SK-N-DZ (cell line): ENCODE measurements at places on chromosomes 5 and 9.

- DNase-seq = no peak
Observed at GRCh38 chr9:102225841-102226441, 487.5 kb upstream of the GRIN3A start.

DNA sequence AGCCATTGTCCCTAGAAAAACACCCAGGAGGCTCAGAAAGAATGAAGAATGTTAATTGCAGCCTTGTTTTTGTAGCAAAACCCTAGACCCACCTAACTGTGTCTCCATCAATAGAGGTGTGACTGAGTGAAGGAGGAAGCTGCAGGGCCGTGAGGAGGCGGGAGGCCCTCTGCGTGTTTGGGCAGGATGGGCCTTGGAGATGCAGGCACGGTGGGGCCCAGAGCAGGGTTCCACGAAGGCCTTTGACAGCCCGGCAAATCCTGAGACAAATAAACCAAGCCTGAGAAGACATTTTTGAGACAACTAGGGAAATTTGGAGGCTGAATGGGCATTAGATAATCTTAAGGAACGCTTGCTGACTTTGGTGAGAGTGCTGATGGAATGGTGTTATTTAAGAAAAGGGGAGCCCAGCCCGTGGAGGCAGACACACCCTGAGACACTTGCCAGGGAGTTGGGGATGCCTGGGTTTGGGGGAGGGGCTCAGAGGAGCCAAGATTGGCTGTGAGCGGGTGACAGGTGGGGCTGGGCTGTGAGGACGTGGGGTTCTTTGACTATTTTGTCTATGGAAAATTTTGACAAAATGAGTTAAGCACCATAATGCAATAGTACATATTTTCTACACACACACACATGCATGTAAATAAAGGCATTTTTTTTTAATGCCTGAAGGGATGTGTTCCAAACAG lies 48.8 kb downstream of the BARX1 start:
- no peak for DNase-seq

DNA sequence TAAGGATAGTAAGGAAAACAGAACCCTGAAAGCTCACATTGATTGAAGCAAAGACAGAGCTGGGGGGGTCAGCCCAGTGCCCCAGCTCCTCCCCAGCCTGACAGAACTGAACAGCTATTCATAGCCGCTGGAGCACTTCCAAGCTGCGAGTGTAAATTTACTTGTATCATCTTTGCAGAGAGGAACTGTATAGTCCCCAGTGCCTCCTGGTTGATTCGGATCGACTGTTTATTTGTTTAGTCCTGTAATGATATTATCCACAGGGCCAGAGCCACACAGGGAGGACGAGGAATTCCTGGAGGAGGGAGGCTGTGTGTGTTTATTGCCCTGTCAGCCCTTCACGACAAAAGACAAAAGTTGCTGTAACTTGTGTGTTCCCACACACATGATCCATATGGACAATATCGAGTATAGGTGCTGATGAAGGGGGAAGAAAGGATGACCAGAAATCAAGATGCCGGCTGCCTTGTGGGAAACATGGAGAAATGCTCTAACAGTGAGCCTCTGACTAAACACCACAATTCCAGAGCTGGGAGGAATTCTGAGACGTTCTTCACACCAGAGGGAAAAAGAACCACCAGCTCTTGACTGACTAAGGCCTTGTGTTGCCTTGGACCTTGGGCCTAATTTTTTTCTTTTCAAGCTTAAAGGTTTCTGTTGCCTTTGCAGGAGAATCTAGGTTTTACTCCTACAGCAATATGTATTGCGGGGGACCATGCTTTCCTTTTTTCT lies 31.1 kb downstream of the FOXD1 start:
- peak; percentile 32 for DNase-seq

GRCh38 chr9:135769489-135770202 lies 67.7 kb downstream of the KCNT1 start:
- no peak for DNase-seq

DNA sequence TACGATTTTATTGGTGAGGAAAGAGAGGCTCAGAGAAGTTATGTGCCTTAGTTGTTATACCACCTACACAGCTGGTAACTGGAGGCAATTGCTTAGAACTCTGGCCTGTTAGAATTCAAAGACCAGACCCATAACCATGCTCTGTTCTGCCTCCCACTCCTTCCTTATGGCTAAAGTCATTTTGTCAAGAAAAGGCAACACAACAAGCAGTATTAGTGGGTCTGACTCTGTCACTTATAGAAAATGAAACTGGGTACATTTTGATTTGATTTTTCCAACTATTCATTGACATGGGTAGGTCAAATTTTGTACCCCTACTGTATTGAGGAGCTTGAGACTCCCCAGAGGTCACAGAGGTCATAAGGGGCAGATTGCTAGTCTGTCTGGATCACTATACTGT lies 44.5 kb upstream of the NR3C1 start:
- no peak for DNase-seq

- no peak for DNase-seq
Observed at GRCh38 chr9:121860744-121861143, 209.3 kb downstream of the DAB2IP start.

GRCh38 chr5:95446560-95447221 lies 55.5 kb downstream of the FAM81B start:
- no peak for DNase-seq

DNA sequence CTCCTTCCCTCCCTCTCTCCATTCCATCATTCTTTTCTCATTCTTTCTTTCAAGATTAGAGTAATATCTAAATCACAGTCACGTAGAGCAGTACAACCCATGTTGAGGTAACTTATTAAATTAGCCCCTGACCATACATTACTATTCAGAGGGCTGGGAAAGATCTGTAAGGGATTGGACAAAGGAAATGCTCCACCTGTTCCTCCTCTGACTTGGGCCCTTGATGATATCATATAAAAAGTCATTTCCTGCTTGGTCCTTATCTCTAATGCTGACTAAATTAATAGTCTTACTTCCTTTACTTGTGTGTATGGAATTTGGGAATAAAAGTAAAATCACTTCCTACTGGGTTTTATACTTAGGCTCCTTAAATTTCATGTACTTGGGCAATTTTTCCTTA lies 40.8 kb downstream of the SNX18 start:
- DNase-seq = no peak

GRCh38 chr5:75053304-75054133 lies 1.2 kb upstream of the GCNT4 start:
- DNase-seq = no peak

DNA sequence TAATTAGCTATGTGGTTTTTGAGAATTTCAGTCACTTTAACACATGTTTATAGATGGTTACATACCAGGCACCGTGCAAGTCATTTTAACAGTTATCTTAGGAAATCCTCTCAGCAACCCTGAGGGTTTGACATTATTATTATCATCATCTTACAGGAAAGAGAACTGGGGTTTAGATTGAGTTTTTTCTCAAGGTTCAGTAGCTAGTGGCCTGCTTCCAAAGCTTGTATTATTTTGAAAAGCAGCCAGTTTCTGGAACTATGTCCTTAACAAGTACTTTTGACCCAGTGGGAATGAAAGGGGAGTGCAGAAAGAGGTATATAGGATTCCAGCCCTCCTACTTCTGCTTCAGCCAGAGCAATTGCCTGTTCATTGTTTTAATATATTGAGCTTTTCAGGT lies 157.5 kb downstream of the COMMD10 start:
- DNase-seq = no peak

- DNase-seq = no peak
Observed at GRCh38 chr9:135116881-135117280, 29.4 kb downstream of the OLFM1 start.

GRCh38 chr5:38847559-38848347 lies 1.9 kb downstream of the OSMR start:
- DNase-seq = no peak

DNA sequence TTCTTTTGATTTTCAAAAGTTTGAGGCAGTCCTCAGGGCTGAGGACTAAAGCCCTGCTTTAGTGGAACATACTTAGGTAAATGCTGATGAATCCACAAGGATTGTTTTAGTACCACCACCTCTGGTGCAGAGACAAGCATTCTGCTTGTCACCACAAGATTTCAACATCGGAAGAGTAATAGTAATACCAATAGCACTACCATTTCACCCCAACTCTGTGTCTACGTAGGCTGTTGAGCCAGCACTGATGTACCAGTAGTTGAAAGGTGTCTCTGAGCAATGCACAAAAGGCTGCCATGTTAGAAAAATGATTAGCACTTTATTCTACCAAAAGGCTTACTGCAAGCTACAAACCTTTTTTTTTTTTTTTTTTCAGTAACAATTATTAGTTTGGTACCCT lies 213.2 kb upstream of the SLC24A2 start:
- no peak for DNase-seq

DNA sequence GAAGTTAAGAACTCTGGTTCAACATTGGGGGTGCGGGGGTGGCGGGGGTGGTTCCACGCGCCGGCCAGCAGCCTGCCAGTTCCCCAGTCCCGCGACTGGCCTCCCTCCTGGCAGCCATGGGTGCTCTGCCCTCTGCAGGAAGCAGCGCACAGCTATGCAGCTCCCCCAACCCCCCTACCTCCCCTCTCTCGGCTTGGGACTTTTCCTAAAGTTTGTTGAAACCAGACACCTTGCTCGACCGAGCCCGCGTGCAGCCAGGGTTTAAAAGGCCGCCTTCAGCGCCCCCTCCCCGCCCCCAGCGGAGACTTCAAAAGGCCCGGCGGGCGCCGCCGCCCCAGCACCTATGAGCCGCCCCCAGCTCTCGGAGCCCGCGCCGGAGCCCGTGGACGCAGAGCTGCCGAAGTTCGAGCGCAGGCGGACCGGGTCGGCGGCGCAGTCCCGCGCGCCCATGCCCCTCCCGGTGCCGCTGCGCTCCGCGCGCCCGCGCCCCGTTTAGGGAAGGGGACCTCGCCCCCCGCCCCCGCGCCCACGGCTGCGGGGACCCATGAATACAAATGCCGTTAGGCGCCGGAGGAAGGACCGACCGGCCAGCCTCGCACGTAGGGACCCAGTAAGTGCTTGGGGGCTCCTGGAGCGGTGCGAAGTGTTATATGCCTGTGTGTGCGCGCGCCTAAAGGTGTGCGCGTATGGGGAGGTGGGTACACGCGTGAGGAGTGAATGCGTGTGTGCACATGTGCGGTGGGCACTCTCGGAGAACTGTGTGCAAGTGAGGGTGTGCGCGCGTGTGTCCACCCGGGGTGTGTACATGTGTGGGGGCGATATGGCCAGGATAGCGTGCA lies 1.4 kb upstream of the COL27A1 start:
- DNase-seq = no peak

DNA sequence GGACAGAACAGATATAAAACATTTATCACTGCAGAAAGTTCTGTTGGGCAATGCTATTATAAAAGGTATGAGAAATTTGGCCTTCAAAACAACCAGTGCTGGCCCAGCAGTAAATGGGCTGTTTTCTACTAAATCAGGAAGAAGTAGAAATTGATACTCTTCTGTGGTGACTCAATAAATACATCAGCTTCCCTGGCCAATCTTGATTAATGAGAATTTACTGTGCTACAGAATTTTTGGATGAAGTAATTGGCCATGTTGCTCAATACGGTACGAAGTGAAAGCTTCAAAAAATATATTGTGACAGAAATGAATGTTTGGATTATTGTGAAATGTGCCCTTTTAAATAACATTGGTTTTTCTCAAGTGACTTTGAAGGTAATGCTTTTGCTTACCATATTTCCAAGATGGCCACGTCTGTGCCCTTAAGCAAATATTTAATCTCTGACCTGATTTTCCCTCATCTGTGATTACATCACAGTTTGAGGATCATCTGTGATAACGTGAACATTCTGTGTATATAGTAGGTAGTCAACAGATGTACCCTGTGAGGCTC lies 4.2 kb downstream of the DNAJA1 start:
- DNase-seq = no peak
